Aorta (tissue), 5 donors: ENCODE measurements at places on chromosomes 11 and 22.

- no peaks in the 10 kb centered on the region for H3K4me1 ChIP-seq
- H3K27me3 ChIP-seq = no peaks in the 10 kb centered on the region
- peaks cover 3% of the 10 kb centered on the region for H3K36me3 ChIP-seq
- DNase-seq = no peak
- H3K4me3 ChIP-seq = no peak overlapping the region
Observed at GRCh38 chr11:47410370-47411264, 2.2 kb downstream of the SLC39A13 start.

DNA sequence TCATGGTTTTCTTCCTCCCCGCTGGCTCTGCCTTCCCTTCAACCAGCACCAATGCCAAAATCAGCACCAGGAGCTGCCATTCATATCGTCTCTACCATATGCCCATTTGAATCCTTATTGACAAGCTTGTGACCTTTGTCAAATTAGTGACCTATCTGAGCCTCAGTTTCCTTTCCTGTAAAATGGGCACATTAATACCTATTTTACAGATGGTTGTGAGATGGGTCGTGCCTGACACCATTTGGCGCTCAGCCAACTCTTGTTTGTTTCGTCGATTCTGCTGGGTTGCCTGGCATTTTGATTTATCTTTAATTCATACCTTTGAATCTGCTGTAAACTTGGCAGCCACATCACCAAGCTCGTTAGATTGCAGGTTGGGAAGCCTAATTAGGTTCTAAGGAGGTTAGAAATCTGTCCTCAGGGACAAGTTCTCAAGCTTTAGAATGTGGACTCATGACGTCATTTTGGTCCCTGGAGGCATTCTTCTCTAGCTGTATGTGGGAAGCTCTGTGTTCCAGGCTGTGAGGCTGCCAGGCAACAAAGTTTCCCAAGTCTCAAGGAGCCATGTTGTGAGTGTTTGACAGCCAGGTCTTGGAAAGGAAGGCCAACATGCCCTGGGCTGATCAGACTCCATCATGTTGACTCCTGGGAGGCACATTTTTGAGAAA is 61.0 kb downstream of the RPS6KA4 start:
- H3K36me3 ChIP-seq = no peaks in the 10 kb centered on the region
- no peak overlapping the region for H3K4me3 ChIP-seq
- DNase-seq = peak; percentile 58
- H3K27me3 ChIP-seq = no peaks in the 10 kb centered on the region
- no peaks in the 10 kb centered on the region for H3K4me1 ChIP-seq

DNA sequence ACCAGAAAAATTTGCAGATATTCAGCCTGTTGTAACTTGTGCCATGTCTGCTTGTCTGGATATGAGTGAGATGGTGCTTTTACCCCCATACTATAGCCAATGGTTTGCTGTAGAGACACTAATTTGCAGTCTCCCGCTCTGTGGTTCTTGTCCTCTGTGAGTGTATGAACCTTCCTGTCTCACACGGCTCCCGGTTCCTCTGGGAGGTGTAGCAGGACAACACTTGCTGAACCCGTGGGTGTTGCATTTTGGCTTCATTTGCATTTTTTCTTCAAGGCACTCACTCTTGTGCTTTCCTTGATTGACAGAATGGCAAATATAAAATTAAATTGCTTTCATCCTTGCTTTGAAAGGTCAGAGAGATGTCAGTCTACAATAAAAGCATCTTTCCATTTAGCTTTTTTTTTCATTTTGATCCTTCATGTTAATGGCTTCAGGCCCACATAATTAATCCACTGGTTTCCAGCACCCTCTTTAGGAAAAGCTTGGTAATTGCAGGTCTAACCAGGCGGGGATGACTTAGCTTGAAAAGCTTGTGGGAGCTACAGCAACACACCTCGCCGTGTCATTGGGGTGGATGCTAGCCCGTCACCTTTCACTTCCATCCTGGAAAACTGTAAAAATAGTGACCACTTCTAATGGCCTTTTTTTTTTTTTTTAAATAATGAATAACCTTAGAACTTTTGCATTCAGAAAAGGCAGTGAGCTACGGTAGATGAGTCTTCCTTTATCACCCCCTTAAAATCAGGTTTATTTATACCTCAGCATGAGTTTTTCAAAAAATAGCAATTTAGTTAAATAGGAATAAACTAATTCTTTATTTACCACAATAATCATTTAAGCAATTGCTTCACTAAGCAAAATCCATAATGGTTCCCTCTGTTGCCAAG is 27.4 kb upstream of the ST14 start:
- no peaks in the 10 kb centered on the region for H3K27me3 ChIP-seq
- DNase-seq = no peak
- H3K4me1 ChIP-seq = no peaks in the 10 kb centered on the region
- H3K36me3 ChIP-seq = no peaks in the 10 kb centered on the region

DNA sequence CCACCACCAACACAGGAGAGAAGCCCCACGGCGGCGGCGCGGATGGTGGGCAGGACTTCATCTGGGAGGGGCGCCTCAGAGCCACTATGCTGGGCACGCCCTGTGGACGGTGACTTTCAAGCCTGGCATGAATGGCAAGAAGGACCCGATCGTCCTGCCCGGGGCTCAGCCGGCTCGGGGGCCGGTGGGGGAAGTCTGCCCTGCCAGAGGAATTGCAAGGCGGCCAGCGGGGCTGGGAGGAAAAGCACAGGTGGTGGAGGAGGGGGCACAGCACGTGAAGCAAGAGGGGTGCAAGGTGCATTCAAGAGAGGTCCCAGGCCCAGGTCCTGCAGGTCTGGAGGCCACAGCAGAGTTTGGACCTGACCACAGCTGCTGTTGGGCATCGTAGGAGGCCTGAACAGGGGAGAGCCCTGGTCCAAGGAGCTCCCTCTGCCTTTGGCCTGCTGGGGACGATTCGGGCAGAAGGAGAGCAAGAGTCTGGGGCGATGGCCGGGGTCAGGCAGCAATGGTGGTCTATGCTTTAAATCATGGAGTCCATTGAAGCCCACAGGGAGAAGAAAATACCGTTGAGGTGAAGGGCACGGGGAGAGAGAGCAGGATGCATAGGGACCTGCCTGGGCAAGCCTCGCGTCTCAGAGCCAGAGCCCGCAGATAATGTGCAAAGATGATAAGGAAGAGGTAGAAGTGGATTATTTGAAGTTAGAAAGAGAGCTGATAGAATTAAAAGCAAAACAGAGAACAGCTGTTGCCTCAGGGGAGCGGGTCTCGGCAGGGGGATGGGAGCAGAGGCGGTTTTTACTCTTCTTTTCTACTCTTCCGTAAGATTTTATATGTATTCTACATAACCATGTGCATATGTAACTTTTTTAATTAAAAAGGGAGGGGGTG is 82.6 kb upstream of the SHISAL1 start:
- DNase-seq = peak; percentile 51
- no peaks in the 10 kb centered on the region for H3K27me3 ChIP-seq
- H3K36me3 ChIP-seq = no peaks in the 10 kb centered on the region
- H3K27ac ChIP-seq = no peak overlapping the region
- H3K4me3 ChIP-seq = no peak overlapping the region
- H3K4me1 ChIP-seq = no peaks in the 10 kb centered on the region

GRCh38 chr22:30373331-30374325 is 13.6 kb downstream of the RNF215 start:
- H3K27ac ChIP-seq = no peak overlapping the region
- H3K4me3 ChIP-seq = no peak overlapping the region
- no peaks in the 10 kb centered on the region for H3K36me3 ChIP-seq
- no peaks in the 10 kb centered on the region for H3K4me1 ChIP-seq

GRCh38 chr11:96366024-96366423 is 23.0 kb upstream of the MAML2 start:
- no peaks in the 10 kb centered on the region for H3K36me3 ChIP-seq
- H3K4me1 ChIP-seq = no peaks in the 10 kb centered on the region
- no peaks in the 10 kb centered on the region for H3K27me3 ChIP-seq
- no peak overlapping the region for H3K27ac ChIP-seq
- H3K4me3 ChIP-seq = no peak overlapping the region

DNA sequence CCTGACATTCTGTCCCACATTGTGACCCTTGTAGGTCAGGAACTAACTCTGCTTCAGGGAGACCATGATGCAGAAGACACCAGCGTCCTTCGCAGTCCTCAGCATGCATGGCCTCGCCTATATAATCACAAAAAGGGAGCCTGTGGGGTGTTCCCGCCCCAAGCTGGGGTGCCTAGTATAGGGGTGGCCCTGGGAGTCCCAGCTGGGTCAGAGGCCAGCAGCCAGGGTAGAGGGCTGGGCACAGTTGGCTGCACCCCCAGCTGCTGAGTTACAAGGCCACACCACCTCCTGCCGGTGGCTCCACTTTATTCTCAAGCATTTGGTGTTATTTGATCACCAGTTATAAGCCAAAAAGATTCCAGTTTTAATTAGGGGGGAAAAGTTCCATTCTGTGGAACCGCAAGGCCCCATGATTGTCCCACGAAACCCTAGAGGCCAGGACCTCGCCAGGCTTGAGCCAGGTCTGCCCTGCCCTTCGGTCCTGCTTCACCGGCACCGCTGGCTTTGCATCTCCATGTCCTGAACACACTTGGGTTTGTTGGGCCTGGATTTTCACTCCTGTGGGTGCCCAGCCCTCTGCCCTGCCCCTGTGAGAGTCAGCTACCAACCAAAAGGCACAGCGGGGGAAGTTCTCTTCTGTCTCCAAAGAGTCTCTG is 15.0 kb upstream of the GNB1L start:
- H3K36me3 ChIP-seq = no peaks in the 10 kb centered on the region
- no peak overlapping the region for H3K27ac ChIP-seq
- DNase-seq = no peak
- no peaks in the 10 kb centered on the region for H3K27me3 ChIP-seq
- no peak overlapping the region for H3K4me3 ChIP-seq

DNA sequence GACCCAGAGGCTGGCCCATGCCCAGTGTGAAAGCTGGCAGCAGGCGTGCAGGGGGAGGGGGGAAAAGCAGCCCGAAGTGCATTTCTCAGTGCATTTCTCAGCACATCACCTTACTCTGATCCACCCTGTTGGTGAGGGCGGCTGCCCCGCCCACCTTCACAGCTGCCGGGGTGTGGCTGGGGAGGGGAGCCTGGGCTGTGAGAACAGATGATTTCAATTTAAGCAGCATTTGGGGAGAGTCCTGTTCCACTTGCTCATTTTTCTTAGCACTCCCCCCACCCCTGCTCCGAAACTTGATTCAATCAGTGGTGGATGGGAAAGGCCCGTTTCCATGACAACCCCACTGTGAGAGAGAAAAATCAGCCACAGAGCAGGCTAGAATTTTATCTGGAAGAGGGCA is 84.8 kb downstream of the SNX19 start:
- H3K36me3 ChIP-seq = no peaks in the 10 kb centered on the region
- H3K27ac ChIP-seq = no peak overlapping the region
- H3K27me3 ChIP-seq = no peaks in the 10 kb centered on the region
- no peak overlapping the region for H3K4me3 ChIP-seq
- DNase-seq = no peak
- no peaks in the 10 kb centered on the region for H3K4me1 ChIP-seq

GRCh38 chr11:36452236-36452940 is 57.7 kb downstream of the TRAF6 start:
- no peak for DNase-seq
- H3K27ac ChIP-seq = peak overlapping the region; percentile 24
- no peaks in the 10 kb centered on the region for H3K36me3 ChIP-seq
- H3K27me3 ChIP-seq = no peaks in the 10 kb centered on the region

GRCh38 chr11:121571506-121571905 is 118.7 kb upstream of the SORL1-AS1 start:
- no peak overlapping the region for H3K27ac ChIP-seq
- H3K27me3 ChIP-seq = no peaks in the 10 kb centered on the region
- H3K4me3 ChIP-seq = no peak overlapping the region
- H3K36me3 ChIP-seq = no peaks in the 10 kb centered on the region

- no peaks in the 10 kb centered on the region for H3K4me1 ChIP-seq
- no peak overlapping the region for H3K4me3 ChIP-seq
- no peaks in the 10 kb centered on the region for H3K36me3 ChIP-seq
- H3K27ac ChIP-seq = no peak overlapping the region
- H3K27me3 ChIP-seq = no peaks in the 10 kb centered on the region
Observed at GRCh38 chr11:126833065-126833464, 167.5 kb downstream of the KIRREL3 start.

GRCh38 chr22:19113429-19113828 is 8.8 kb downstream of the DGCR2 start:
- no peak overlapping the region for H3K27ac ChIP-seq
- no peak overlapping the region for H3K4me3 ChIP-seq
- peak; percentile 0 for DNase-seq
- H3K36me3 ChIP-seq = no peaks in the 10 kb centered on the region

GRCh38 chr11:95715777-95716241 is 73.8 kb downstream of the FAM76B start:
- no peaks in the 10 kb centered on the region for H3K27me3 ChIP-seq
- no peak overlapping the region for H3K4me3 ChIP-seq
- DNase-seq = no peak
- H3K4me1 ChIP-seq = peaks cover 2% of the 10 kb centered on the region
- H3K36me3 ChIP-seq = no peaks in the 10 kb centered on the region
- H3K27ac ChIP-seq = no peak overlapping the region

DNA sequence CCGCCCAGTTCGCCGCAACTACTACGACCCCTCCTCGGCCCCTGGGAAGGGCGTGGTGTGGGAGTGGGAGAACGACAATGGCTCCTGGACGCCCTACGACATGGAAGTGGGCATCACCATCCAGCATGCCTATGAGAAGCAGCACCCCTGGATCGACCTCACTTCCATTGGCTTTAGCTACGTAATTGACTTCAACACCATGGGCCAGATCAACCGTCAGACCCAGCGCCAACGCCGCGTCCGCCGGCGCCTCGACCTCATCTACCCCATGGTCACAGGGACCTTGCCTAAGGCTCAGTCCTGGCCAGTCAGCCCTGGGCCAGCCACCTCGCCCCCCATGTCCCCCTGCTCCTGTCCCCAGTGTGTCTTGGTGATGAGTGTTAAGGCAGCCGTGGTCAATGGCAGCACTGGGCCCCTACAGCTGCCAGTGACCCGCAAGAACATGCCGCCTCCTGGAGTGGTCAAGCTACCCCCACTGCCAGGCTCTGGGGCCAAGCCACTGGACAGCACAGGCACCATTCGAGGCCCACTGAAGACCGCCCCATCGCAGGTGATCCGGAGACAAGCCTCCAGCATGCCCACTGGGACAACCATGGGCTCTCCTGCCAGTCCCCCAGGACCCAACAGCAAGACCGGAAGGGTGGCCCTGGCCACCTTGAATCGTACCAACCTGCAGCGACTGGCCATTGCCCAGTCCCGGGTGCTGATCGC is 10.0 kb downstream of the DTX4 start:
- no peaks in the 10 kb centered on the region for H3K27me3 ChIP-seq
- H3K27ac ChIP-seq = no peak overlapping the region
- no peak overlapping the region for H3K4me3 ChIP-seq
- DNase-seq = no peak
- no peaks in the 10 kb centered on the region for H3K4me1 ChIP-seq

- H3K27ac ChIP-seq = no peak overlapping the region
- no peaks in the 10 kb centered on the region for H3K27me3 ChIP-seq
- H3K4me1 ChIP-seq = no peaks in the 10 kb centered on the region
- DNase-seq = no peak
Observed at GRCh38 chr11:26651916-26652315, 69.9 kb downstream of the SLC5A12 start.

DNA sequence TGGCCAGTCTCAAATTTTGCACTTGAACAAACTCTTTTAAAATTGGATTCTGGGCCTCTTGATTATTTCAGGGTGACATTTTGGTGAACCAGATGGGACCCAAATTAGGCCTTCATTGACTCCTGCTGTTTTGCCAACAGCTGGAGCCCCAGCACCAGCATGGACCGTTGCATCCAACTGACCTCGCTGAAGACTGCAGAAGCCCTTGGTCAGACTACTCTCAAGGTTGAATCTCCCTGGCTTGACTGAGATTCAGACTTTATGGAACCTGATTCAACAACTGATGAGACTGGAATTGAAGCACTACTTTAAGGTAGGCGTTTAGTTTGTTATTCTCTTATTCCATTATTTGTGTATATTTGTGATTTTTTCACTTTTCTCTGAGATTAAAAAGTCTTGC is 41.7 kb downstream of the NARS2 start:
- no peak overlapping the region for H3K27ac ChIP-seq
- H3K4me3 ChIP-seq = no peak overlapping the region
- H3K4me1 ChIP-seq = peaks cover 4% of the 10 kb centered on the region
- no peak for DNase-seq
- H3K36me3 ChIP-seq = no peaks in the 10 kb centered on the region
